ENCODE measurements at places on chromosomes 7 and 10.

DNA sequence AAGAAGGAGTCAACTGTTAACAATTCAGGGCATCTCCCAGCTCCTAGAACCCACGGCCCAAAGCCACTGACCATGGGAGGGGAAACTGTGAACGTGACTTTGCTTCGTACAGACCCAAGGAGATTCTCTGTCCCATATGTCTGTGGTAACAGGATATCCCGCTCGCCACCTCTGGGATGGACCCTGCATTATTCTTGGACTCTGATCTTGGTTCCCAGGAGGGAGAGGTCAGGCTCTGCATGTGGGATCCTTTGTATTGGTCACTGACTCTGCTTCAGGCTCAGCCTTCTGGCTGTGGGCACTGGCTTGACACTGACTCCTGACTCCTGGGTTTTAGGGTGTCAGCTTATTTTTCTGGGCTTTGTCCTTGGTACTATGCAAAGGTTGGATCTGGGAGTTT is 13.5 kb upstream of the MBL2 start:
- H3K36me3 ChIP-seq: no peaks in the 10 kb centered on the region
- no peaks in the 10 kb centered on the region for H3K27me3 ChIP-seq
- no peak for DNase-seq
- no peak overlapping the region for H3K27ac ChIP-seq

DNA sequence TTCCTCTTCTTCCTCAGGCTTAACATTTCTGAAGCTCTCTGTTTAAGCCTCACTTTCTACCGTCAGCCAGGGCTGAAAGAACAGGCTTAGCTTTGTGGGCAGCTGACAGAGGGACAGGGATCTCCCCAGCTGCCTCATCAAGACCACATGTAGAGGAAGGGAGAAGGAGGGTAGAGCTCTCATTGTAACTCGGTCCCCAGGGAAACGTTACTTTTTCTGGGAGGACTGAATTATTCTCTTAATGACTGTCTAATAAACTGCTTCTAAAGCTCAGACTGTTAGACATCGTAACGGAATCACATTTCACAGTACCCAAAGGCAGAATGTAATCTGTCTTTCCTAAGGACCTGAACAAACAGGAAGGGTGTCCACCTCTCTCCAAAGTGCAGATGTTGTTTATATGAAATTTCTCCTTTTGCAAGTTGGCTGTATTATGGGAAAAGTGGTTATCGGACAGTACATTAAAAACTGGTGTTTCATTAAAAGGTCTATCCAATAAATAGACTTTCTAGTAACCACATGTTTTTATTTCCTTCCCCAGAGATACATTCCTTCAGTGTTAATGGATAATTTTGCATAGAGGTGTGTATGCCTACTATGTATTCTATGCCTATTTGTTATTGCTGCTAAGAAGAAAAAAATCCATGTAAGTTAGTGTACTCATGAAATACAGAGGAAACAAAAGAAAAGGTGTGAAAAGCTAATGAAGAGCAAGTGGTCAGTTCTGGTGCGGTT is 144.2 kb downstream of the CTTNBP2 start:
- no peaks in the 10 kb centered on the region for H3K27me3 ChIP-seq
- no peak overlapping the region for H3K4me3 ChIP-seq
- DNase-seq: no peak
- H3K36me3 ChIP-seq: peaks cover 8% of the 10 kb centered on the region

- H3K4me1 ChIP-seq: no peaks in the 10 kb centered on the region
- no peak overlapping the region for H3K4me3 ChIP-seq
- H3K27ac ChIP-seq: no peak overlapping the region
- H3K36me3 ChIP-seq: no peaks in the 10 kb centered on the region
- DNase-seq: no peak
These were observed 223.6 kb downstream of the RELN start for GRCh38 chr7:103765901-103766300.

DNA sequence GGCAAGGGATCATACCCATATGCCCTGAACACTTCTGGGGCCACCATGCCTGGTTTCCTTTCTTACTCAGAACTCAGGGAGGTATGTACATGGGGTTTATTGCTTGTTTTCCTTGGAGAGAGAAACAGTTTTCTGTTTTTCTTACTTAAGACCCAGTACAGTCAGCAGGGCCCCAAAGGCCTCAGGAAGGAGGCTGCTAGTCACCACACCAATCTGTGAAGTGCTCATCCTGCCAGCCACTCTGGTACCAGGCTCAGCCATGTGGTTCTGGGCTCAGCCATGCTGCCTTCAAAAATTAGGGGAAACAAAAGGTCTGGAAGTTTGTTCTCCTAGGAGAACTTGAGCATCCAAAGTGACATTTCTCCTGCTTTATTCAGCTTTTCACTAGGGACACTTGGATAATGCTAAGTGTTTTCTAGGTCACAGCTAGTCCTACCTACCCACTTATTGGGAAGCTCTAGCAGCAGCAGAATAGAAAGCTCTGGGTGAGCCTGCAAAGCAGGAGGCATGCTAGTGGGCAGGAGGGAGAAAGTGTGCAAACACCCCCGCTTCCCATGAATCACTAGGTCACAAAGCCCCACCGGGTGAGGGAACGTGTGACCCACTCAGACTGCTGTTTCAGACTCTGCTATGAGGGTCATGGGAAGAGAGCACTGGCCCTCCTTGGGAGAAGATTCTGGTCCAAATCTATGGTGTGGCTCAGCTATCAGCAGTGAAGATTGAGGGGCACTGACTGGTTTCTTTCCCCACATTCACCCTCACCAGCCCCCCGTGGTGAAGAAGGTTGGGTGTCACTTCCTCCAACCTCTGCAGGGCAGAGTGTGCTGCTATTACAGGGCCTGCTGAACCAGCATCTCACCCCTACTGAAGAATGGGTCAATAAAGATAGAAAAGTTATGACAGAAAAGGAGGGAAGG is 23.9 kb downstream of the NUDCD3 start:
- H3K4me1 ChIP-seq: peaks cover 58% of the 10 kb centered on the region
- peak overlapping the region; percentile 1 for H3K27ac ChIP-seq
- H3K27me3 ChIP-seq: no peaks in the 10 kb centered on the region
- no peaks in the 10 kb centered on the region for H3K36me3 ChIP-seq

- peak overlapping the region; percentile 85 for H3K27ac ChIP-seq
- DNase-seq: no peak
- H3K4me3 ChIP-seq: peak overlapping the region; percentile 92
- H3K4me1 ChIP-seq: peaks cover 39% of the 10 kb centered on the region
These were observed 1.1 kb downstream of the RALA start for GRCh38 chr7:39624442-39624807.

GRCh38 chr7:81725812-81726127 is 44.1 kb downstream of the HGF start:
- H3K4me3 ChIP-seq: no peak overlapping the region
- H3K27ac ChIP-seq: no peak overlapping the region
- no peaks in the 10 kb centered on the region for H3K4me1 ChIP-seq
- no peaks in the 10 kb centered on the region for H3K27me3 ChIP-seq

DNA sequence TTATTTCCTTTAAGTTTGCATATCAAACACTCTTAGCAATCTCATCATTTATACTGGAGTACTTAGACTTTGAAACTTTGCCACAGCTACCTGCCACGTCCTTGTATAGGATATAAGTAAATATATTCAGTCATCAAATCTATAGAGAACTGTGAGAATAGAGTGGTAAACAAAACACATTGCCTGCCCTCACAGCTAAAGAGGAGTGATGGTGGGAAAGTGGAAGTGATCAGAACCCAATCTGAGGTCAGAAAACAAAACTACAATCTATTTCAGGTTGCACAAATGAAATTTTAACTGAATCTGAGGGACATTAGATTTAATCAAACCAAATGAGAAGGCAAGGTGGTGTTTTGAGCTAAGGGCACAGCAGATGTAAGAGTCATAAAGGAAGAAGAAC is 74.8 kb downstream of the ZEB1 start:
- DNase-seq: no peak
- H3K36me3 ChIP-seq: no peaks in the 10 kb centered on the region
- no peak overlapping the region for H3K27ac ChIP-seq
- peaks cover 35% of the 10 kb centered on the region for H3K4me1 ChIP-seq

- no peak overlapping the region for H3K4me3 ChIP-seq
- no peaks in the 10 kb centered on the region for H3K27me3 ChIP-seq
- H3K36me3 ChIP-seq: peaks cover 20% of the 10 kb centered on the region
- no peak overlapping the region for H3K27ac ChIP-seq
- no peak for DNase-seq
- H3K4me1 ChIP-seq: no peaks in the 10 kb centered on the region
These were observed 147.4 kb downstream of the PRPF18 start for GRCh38 chr10:13734151-13734550.

GRCh38 chr10:44197646-44198045 is 187.3 kb downstream of the CXCL12 start:
- no peak overlapping the region for H3K4me3 ChIP-seq
- H3K27me3 ChIP-seq: no peaks in the 10 kb centered on the region
- no peak for DNase-seq
- H3K27ac ChIP-seq: no peak overlapping the region

- no peak for DNase-seq
- H3K27ac ChIP-seq: peak overlapping the region; percentile 57
- no peak overlapping the region for H3K4me3 ChIP-seq
- H3K4me1 ChIP-seq: peaks cover 82% of the 10 kb centered on the region
- no peaks in the 10 kb centered on the region for H3K36me3 ChIP-seq
- no peaks in the 10 kb centered on the region for H3K27me3 ChIP-seq
These were observed 63.8 kb downstream of the MKI67 start for GRCh38 chr10:128062331-128062880.

- DNase-seq: no peak
- no peak overlapping the region for H3K27ac ChIP-seq
- no peaks in the 10 kb centered on the region for H3K36me3 ChIP-seq
- no peaks in the 10 kb centered on the region for H3K27me3 ChIP-seq
- H3K4me3 ChIP-seq: no peak overlapping the region
These were observed 875.0 kb downstream of the REEP3 start for GRCh38 chr10:64396105-64396708.

DNA sequence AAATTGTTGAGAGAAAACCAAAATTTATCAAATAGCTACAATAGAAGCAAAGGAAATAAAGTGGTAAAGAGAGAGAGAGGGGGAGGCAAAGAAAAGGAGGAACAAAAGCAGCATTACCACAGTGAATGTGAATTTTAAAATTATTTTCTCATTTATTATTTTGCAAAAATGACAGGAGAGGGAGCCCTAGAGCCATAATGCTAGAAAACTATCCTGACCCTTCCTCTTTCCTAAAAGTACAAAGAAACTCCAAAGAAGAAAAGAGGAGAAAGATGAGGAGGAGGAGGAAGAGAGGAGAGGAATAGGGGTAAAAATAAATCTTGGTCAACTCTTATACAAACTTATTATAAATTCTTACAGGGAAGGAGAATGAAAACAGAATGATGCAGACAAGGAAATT is 921.5 kb downstream of the NRG3 start:
- DNase-seq: no peak
- H3K4me1 ChIP-seq: peaks cover 4% of the 10 kb centered on the region
- H3K4me3 ChIP-seq: no peak overlapping the region
- no peak overlapping the region for H3K27ac ChIP-seq
- no peaks in the 10 kb centered on the region for H3K36me3 ChIP-seq

GRCh38 chr7:39383136-39383535 is 183.1 kb upstream of the YAE1 start:
- no peak overlapping the region for H3K4me3 ChIP-seq
- H3K27me3 ChIP-seq: no peaks in the 10 kb centered on the region
- H3K36me3 ChIP-seq: no peaks in the 10 kb centered on the region
- no peak for DNase-seq
- no peaks in the 10 kb centered on the region for H3K4me1 ChIP-seq
- H3K27ac ChIP-seq: no peak overlapping the region

DNA sequence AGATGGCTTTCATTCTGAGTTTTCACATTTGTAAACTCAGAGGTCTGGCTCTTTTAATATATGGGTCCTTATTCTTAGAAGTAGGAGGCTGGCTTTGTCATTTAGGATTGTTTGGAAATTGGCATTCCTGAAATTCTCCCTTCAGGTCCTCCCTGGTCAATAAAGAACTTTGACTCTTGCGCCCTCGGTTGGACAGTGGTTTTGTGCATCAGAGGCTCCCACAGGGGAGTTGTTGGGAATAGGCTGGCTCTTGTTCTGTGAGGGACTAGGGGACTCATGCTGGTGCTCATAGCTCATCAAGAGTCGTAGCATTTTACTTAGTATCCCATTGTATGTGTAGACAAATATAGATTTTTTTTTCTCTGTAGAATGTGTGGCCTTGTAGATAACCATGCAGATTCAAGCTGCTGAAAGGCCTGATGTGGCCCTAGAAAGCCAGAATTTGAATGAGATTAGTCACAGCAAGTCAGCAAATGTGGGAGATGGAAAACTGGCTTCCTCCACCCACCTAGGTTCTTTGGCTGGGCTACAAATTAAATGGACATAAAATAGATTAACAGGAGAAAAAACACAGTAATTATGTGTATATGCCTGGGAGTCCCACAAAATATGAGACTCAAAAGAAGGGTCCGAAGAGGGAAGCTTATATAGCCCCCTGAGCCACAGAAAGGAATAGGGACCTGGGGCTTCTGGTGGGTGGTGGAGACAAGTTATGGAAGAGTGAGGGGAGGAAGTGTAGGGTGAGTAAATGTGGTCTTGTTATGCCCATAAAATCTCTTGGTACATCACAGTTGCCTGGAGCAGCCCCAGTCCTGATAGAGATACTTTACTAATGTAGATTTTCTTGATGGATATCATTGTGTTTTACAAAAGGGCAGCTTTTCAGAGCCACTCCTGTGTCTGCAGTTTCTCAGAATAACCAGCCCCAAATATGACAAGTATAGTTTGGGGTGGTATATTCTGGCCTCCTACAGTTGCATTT is 94.6 kb upstream of the BTBD16 start:
- H3K27ac ChIP-seq: no peak overlapping the region
- no peak for DNase-seq
- no peaks in the 10 kb centered on the region for H3K27me3 ChIP-seq
- H3K4me3 ChIP-seq: no peak overlapping the region
- H3K36me3 ChIP-seq: no peaks in the 10 kb centered on the region
- no peaks in the 10 kb centered on the region for H3K4me1 ChIP-seq

GRCh38 chr7:55546814-55547213 is 25.5 kb downstream of the VOPP1 start:
- peak overlapping the region; percentile 7 for H3K4me3 ChIP-seq
- peak; percentile 61 for DNase-seq
- no peaks in the 10 kb centered on the region for H3K36me3 ChIP-seq
- no peak overlapping the region for H3K27ac ChIP-seq
- H3K4me1 ChIP-seq: peaks cover 14% of the 10 kb centered on the region

- H3K27me3 ChIP-seq: no peaks in the 10 kb centered on the region
- peak within 1 kb of the TSS; percentile 44 for H3K4me3 ChIP-seq
- no peaks in the 10 kb centered on the region for H3K36me3 ChIP-seq
- H3K4me1 ChIP-seq: no peaks in the 10 kb centered on the region
- H3K27ac ChIP-seq: no peak within 1 kb of the TSS
These were observed at the start of gene GJC3 for GRCh38 chr7:99928994-99929729. TSS of gene GJC3 (minus strand) at chr7:99929620. CDS start at chr7:99929620, 0 bp downstream.

- no peak for DNase-seq
- H3K4me3 ChIP-seq: no peak overlapping the region
- no peaks in the 10 kb centered on the region for H3K27me3 ChIP-seq
- H3K4me1 ChIP-seq: no peaks in the 10 kb centered on the region
- H3K36me3 ChIP-seq: peaks cover 9% of the 10 kb centered on the region
These were observed 16.8 kb downstream of the BBIP1 start for GRCh38 chr10:110901954-110902819.

DNA sequence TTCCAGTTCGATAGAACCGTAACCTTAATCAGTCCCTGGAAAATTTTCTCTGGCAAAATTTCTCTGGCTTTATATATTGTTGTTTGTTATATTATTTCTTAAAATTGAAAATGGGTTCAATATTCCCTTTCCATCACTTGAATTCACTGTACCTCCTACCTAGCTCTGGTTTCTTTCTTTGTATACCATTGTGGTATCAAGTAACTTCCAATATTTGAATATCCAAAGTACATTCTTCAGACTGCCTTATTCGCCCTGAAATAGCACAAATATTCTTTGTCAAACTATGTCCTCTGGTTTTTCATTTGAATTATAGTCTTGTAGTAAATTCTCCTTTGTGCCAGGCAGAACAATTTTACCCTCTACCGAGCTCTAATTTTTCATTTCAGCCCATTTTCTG is 541.6 kb downstream of the REEP3 start:
- H3K27ac ChIP-seq: no peak overlapping the region
- H3K4me3 ChIP-seq: no peak overlapping the region
- DNase-seq: no peak
